ENCODE measurements at places on chromosomes 5 and 9. TPM values are rescaled to one million over a fixed set of nuclear protein-coding genes. Genes with fewer than 3 reads are reported as not detected.

NCBP1 gene
- 23.9 TPM for total RNA-seq

TEK gene
- 8.1 TPM for total RNA-seq

BASP1 gene
- 40.3 TPM for total RNA-seq

GABRA1 gene
- not detected for total RNA-seq

SMIM33 gene
- total RNA-seq = 0.17 TPM

CIZ1 gene
- 109 TPM for total RNA-seq

OBP2B gene
- total RNA-seq = not detected

ORM1 gene
- total RNA-seq = 12.7 TPM

GALNT10 gene
- 50.8 TPM for total RNA-seq

GRCh38 chr5:171336521-171337209 lies 27.6 kb downstream of the TLX3 start:
- DNase-seq = peak; percentile 32

DNA sequence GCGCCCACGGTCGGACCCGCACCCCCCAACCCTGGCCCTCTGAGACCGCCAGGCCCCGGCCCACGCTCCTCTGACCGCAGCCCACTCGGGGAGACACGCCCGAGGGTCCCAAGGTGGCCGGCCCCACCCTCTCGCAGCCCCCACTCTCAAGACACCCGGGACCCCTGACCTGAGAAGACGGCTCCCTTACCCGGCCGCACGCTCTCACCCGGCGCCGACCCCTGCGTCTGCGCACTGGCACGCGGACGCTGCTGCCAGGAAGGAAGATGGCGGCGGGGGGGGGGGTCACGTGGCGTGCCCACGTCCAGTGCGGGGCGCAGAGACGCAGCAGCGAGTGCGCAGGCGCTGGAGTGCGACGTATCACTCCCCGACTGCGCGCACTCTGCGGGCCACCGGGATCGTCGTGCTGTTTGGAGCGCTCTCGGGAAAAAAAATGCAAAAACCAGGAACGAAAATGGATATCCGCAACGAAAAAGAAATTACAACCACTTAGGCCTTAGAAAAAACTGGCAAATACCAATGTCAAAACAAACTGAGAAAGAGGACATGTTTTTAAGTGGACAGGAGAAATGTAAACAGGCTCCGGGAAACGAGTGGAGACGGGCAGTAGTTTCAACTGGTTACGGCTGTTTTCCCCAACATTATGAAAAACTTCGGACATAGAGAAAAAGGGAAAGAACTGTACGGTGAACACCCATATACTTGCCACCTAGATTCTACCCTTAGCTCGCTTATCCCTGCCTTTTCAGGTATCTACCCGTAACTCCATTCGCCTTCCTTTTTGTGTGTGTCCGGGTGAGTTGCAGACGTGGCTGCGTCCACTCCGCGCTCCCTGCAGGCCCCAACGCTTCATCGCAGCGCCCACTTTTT lies at the start of gene MRPL36:
MRPL36 (minus strand) TSS at position 236 of the 870 bp plus-strand sequence. CDS start 902 bp downstream, outside the sequence.
- peak; percentile 95 for DNase-seq

- no peak for DNase-seq
Observed at GRCh38 chr9:33249087-33249658, 9.2 kb downstream of the SPINK4 start.

DNA sequence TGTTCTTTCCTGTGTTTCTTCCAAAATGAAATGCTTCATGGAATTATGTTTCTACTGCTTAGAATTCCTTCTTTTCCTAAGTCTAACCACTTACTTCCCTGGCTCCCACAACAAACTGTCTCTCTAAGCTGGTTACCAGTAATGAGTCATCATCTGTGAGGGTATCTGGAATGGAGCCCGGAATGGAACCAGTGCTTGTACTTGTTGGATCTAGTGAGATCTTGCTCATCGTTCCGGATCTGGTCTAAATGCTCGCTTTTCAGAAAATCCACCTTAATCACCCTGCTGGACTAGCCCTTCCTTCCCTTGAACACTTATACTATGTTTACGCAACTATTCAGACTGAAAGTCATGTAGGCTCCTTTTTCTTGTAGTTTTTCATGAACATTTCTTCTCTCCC lies 184.8 kb downstream of the PBX3 start:
- peak; percentile 24 for DNase-seq

DNA sequence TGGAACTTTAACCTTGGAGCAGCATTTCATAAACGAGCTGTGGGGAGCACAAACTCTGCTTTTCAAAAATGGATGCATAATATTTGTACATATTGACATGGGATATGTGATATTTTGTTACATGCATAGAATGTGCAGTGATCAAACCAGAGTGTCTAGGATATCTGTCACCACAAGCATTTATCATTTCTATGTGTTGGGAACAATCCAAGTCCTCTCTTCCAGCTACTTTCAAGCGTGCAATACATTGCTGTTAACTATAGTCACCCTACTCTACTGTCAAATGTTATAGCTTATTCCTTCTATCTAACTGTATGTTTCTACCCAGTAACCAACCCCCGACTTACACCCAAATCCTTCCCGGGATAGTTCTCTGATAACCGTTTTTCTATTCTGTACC lies 15.0 kb upstream of the C5orf58 start:
- no peak for DNase-seq

GRCh38 chr9:97740848-97741821 lies 44.0 kb upstream of the XPA start:
- peak; percentile 44 for DNase-seq

DNA sequence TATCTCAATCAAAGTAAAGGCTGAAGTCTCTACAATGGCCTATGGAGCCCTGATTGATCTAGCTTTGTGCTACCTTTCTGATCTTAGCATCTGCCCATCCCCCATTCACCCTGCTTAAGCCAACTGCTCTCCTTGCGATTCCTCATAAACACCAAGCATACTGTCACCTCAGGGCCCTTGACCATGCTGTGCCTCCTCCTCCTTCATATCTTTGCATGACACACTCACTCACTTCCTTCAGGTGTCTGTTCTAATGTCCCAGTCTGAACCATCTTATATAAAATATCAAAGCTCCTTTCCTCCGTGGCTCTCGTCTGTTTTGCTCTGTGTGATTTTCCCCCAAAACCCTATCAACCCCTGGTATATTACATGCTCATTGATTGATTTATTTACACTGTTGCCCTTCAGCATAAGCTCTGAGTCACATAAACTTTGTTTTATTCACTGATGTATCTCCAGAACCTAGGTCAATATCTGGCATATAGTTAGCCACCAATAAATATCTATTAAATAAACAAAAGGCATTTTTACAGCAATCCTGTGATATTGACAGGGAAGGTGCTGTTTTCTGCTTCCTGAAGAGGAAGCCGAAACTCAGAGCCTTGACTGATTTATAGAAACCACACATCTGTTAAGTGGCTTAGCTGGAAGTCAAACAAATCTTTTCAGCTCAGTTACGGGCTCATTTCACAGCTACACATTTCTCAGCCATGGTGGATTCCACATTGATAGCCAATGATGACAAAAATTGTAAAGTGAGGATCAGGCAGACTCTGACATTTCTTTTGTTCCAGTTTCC lies 103.6 kb downstream of the BOD1 start:
- DNase-seq = no peak

DNA sequence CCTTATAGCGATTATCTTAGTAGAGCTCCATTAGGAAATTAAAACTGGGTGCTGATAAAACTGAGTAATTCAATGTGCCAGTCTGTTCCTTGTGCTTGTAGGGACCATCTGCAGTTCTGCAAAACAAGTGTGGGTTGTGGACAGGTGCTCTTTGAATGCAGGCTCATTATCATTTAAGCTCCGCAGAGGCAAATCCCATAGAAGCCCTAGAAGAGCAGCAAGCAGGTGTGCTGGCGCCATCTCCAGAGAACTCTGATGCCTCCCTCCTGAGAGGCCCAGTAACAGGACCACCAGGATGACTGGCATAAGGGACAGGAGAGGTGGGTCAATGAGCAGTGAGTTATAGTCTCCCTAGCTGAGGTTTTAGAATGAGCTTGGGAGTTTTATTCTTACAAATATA lies 1342.4 kb upstream of the DMAC1 start:
- DNase-seq = no peak

DNA sequence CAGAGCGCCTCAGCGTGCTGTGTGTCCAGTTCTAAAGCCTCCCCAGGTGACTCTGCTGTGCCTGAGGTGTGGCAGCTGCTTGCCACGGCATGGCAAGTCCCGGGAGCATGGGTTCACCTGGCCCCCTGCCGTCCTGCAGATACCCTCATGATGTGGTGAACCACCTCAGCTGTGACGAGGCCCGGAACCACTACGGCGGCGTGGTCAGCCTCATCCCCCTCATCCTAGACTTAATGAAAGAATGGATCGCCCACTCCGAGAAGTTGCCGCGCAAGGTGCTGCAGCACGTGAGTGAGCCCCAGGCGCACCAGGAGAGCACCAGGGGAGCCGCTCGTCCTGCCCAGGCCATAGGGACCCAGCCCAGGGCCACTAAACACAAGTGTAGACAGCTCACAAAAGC lies 9.5 kb downstream of the SPACA9 start:
- no peak for DNase-seq

- DNase-seq = no peak
Observed at GRCh38 chr9:78697618-78698017, 400.7 kb downstream of the PSAT1 start.

GRCh38 chr9:110579862-110580219 lies 300 bp upstream of the SVEP1 start:
- no peak for DNase-seq

DNA sequence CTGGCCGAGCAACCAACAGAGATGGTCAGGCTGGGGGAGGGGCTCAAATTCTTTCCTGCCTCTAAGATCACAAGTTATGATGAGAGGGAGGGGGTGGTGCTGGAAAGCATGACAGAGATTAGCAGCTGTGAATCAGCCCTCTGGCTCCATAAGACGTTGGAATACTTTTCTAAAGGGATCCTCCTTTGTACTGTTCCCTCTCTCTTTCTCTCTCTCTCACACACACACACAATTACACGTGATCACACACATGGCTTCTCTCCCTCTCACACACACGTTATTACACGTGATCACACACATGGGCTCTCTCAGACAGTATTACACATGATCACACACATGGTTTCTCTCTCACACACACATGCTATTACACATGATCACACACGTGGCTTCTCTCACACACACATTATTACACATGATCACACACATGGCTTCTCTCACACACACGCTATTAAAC lies at the start of gene SLC45A2:
SLC45A2 (minus strand) TSS at position 23 of the 454 bp plus-strand sequence. CDS start 110 bp downstream, outside the sequence.
- no peak for DNase-seq

DNA sequence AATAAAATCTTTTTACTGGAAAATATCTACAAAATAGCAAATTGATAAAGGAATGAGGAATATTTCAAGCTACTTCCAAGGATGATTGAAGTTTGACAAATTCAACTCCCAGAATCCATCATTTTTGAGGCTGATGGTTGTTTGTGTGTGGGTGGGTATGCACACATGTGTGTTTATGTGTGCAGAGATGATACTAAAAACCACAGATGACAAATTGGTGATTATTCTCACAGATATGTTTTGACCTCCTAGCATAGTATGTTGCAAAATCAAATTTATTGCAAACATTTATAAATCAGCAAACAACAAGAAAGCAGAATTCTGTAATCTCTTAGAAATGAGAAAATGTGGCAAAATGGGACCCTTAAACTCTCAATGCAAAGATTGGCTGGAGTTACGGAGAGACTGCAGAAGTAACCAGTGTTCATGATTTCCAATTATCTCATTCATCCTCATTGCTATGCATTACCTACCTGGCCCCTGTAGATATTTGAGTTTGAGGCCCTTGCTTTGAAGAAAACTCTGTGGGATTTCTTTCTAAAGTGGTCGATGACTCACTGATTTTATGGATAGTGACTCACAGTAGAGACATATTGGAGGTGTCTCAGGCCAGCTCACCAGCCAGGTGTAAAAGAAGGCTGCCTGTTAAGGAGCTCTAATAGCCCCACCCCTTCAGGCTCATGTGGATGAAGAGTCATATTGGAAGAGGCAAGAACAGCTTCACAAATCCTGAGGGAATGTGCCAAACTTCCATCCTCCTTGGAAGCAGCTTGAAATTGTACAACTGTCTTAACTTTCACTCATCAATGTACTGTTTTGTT lies 44.6 kb upstream of the TMC1 start:
- DNase-seq = peak; percentile 29

DNA sequence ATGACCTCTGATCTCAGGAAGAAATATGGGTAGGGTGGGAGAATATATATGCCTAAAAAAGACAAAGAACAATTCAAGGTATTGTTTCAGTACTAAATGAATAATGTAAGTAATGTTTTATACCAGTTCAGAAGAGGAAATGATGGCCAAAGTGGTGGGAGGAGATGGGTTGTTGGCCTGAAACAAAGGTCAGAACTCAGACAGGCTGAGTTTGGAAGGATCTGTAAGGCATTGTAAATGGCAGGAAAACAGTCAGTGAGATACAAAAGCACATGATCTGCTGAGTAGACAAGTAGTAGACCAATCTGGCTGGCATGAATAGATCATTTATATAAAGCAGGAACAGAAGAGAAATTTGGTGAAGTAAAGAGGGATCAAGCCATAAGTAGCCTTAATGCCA lies 175.8 kb upstream of the PLCXD3 start:
- no peak for DNase-seq

DNA sequence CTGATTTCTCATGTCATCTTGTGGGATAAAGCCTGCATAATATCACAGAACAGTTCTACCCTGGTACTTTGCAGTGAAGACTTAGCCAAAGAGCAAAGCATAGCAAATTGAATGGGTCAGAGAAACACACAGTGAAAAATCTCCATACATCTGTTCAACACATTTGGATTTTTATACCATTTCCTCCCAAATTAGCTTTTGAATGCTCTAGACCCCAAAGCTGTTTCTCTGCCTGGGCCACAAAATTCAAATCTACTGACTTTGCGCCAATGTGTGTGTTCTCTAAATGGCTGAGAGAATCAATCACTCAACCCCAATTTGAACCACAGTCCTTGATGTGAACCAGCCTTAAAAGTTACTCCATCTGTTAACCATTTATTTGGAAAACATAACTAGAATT lies 236.9 kb upstream of the NFIL3 start:
- DNase-seq = no peak

GRCh38 chr5:24986326-24986725 lies 341.5 kb upstream of the CDH10 start:
- no peak for DNase-seq

Measured in mucosa of gallbladder (tissue), 1 donor.